CD4-positive, CD25-positive, alpha-beta regulatory T cell (primary cell): ENCODE measurements at places on chromosomes 7 and 10.

DNA sequence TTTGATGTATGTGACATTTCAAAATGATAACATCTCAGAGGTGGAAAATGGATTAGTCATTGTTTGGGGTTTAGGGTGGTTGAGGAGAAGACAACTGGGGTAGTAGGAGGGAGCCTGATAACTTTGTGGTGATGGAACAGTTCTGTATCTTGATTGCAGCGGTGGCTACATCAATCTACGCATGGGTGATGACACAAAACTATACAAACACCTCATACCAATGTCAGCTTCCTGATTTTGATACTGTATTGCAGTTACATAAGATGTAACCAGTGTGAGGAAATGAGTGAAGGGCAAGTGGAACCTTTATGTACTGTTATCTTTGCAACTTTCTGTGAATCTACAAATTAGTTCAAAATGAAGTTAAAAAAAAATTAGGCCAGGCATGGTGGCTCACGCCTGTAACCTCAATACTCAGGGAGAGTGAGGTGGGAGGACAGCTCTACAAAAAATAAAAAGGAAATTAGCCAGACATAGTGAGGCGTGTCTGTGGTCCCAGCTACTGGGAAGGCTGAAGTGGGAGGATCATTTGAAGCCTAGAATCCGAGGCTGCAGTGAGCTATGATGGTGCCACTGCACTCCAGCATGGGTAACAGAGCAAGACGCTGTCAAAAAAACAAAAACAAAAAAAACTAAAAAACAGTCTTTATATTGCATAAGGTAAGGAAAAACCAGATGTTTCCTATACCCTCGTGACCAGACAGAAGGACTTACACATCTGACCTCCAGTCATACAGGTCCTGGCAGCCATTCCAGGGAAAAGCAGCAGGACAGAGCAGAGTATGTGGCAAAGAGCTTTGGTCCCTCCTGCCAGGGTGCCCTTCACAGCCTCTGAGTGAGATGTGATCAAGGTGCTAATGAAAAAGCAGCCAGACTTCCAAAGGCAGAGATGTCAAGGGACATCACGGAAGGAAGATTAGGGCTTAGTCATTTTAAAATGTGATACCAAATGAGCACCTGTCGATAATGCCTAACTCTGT, 50.8 kb downstream of the CYTH3 start:
- peak; percentile 62 for DNase-seq

DNA sequence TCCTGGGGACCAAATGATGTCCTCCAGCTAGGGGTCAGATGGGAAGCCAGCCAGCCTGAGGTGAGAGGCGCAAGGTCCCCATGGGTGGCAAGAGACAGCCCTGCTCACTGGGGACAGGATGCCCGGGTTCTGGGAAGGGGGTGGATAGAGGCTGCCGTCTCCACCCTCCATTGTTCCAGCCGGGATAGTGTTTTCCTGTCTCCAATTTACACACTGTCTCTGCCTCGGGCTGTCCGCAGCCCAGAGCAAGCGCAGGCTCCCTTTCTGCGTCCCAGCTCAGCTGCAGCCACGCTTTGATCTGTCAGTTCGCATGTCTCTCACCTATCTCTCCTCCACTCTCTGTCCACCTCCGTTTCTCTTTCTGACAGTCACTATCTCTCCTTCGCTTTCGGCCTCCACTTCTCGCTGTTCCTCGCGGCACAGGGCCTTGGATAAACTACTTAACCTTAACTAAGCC, 2.1 kb downstream of the EPHB4 start:
- no peak for DNase-seq

GRCh38 chr10:118405928-118406327, 63.8 kb upstream of the FAM204A start:
- no peak for DNase-seq

DNA sequence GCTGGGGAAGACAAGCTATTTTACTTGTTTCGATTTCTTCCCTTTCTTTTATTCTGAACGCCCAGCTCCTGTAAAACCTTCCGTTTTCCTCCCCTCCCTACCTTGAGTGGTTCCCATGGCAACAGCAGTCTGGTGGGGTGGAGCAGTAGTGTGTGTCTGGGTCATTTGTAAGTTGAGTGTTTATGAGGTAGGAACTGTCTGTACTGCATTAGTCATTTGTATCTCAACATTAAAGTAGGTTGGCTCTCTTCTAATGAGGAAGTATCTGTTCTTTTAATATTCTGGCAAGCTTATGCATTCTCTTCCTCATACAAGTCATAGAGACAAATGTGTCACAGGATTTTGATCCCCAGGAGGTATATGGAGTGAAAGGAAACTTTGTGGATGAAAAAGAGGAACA, 85.3 kb upstream of the CCDC6 start:
- no peak for DNase-seq

DNA sequence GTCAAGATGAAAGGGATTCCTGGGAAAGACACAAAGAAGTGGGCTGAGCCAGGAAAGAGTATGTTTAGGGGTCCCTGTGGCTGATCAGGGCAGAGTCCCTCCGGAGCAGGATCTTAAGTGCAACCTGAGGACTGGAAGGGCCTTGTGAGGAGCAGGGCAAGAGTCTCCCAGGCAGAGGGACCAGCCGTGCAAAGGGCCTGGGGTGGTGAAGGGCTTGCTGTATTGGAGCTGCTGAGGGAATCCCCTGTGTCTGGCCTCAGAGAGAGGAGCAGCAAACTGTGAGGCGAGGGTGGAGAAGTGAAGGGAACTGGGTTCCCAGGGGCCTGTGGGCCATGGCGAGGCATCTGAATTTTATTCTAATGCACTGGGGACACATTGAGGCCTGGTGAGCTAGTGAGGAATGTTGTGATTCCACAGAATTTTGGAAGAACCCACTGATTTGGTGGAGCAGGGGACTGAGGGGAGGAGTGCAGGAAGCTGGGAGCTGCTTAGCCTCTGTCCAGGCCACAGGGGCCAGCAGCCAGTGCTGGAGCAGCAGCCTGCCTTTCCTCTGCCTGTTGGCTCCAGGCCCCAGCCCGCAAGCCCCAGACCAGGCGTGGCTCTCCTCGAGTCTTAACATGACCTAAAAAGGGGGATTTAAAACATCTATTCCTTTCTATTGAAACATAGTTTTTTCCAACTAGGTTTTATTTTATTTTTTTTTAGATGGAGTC, 138.4 kb upstream of the IGFBP3 start:
- DNase-seq: no peak
